ENCODE measurements at places on chromosomes 3 and 15.
A peak's percentile ranks its signal among the peaks of the same experiment; 100 is the strongest.

- DNase-seq: no peak
Observed at GRCh38 chr3:53748512-53749271, 97.5 kb downstream of the CHDH start.

DNA sequence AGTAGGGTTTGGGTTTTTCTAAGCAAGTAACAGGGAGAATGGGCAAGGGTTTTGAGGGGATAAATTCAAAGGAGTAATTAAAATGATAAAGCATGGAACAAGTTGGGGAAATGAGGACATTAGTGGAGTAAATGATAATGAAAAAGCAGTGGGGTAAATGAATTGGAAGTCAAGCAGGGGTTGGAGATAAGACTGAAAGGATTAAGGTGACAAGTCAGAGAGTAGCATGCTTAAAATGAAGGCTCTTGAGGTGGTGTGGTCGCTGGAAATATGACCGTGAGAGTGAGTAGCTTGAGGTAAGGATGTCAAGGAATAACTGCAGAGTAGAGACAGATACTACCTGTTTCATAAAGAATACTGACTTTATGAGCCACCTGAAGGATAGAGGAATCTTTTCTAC lies 408.5 kb downstream of the TBC1D5 start:
- no peak for DNase-seq

GRCh38 chr3:102180280-102180931 lies 254.4 kb upstream of the ZPLD1 start:
- DNase-seq: no peak

- DNase-seq: no peak
Observed at GRCh38 chr3:186143250-186143649, 34.4 kb upstream of the ETV5 start.

DNA sequence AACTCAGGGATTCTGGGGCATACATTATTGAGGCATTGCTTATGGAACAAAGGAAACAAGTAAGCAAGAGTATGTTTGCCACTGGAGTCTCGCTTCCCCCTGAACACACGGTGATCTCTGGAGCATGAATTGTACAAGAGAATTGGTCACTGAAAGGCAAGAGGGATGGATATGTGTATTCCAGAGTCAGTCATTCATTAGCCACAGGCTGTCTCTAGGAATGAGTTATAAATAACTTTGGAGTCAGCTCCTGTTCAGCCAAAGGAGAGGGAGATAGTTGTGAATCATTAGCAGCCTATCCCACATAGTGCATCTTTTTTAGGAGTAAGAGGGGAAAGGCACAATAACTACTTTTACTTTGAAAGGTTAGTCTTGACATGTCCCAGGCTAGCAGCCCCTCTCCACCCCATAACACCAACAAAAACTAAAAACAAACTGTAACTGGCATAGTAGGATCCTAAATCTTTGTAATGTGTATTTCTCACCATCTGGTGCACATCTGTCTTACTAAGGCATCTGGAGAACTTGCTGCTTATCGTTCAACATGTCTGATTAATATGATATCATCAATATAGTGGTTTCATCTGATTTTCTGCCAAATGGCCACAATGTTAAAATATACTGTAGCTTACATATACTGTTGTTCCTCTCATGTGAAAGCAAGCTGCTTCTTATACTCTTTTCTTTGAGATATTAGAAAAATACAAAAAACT lies 462.2 kb downstream of the GRM7 start:
- no peak for DNase-seq

DNA sequence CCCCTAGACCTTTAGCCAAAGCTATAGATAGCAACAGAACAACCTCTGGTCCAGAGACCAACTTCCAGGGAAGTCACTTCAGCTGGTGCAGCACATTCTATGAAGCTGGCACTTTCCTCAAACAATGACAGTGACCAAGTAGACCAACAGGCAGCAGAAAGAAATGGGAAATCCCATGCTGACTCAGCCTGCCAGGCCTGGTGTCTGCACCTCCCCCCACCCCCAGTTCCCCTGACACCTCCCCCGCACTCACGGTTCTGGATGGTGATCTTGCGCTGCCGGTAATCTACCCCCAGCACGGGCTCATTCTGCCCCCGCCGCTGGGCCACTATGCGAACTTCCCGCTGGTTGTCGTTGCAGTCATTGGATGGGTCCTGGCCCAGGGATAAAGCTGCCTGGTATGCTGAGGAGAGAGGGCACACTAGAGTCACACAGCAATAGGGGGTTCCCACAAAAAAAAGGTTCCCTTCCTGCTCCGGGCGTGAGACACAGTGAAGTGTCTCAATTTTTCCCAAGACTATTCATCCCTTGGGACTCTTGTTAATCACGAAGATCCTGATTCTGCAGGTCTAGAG lies 17.0 kb downstream of the ILDR1 start:
- DNase-seq: no peak

DNA sequence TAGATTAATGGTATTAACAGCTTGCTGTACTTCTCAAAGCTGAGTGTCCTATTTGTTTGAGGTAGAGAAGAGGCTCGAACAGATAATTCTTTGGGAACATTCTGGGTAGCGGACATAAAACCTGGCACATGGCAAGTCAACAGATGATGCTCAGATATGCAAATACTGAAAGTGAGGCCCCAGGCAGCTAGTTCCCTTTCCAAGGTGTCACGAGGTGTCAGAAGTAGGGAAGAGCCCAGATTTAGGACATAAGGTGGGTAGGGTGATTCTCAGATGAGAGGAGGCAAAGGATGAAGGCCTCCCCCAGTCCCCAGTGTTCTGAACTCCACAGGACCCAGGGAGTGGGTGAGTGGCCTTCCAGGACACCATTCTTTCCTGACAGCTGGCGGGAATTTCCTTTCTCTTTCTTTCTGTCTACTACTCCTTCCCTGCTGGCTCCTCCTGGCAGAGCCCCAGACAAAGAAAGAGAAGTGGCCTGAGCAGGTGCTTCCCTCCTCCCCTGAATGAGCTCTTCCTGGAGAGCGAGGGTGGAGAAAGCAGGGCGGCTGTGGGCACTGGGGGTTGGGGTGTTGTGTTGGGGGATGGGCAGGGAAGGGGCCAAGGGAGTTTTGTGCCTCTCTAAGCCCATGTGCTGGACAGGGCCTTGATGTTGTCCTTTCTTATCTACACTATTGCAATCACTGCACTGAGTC lies 87.5 kb downstream of the CORO2B start:
- DNase-seq: no peak

GRCh38 chr3:126494204-126494969 lies 18.7 kb upstream of the ZXDC start:
- no peak for DNase-seq

GRCh38 chr3:21049334-21050062 lies 701.5 kb downstream of the ZNF385D start:
- no peak for DNase-seq

GRCh38 chr3:9185701-9186100 lies 63.7 kb downstream of the SRGAP3 start:
- DNase-seq: no peak

GRCh38 chr3:50604628-50605588 lies 6.7 kb downstream of the CISH start:
- peak; percentile 81 for DNase-seq

DNA sequence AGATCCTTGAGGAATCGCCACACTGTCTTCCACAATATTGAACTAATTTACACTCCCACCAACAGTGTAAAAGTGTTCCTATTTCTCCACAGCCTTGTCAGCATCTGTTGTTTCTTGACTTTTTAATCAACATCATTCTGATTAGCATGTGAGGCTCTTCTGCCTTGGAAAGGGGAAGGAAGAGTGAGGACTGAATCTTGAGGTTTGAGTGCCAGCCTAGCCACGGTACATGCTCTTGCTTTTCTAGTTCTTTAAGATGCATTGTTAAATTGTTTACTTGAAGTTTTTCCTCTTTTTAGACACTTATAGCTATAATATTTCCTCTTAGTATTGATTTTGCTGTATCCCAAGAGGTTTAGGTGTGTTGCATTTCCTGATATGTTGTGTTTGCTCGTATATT lies 596.1 kb downstream of the OTOL1 start:
- no peak for DNase-seq

- no peak for DNase-seq
Observed at GRCh38 chr15:70086636-70087035, 11.1 kb downstream of the TLE3 start.

GRCh38 chr15:22786868-22787698 lies 639 bp downstream of the NIPA1 start:
- DNase-seq: peak; percentile 76

DNA sequence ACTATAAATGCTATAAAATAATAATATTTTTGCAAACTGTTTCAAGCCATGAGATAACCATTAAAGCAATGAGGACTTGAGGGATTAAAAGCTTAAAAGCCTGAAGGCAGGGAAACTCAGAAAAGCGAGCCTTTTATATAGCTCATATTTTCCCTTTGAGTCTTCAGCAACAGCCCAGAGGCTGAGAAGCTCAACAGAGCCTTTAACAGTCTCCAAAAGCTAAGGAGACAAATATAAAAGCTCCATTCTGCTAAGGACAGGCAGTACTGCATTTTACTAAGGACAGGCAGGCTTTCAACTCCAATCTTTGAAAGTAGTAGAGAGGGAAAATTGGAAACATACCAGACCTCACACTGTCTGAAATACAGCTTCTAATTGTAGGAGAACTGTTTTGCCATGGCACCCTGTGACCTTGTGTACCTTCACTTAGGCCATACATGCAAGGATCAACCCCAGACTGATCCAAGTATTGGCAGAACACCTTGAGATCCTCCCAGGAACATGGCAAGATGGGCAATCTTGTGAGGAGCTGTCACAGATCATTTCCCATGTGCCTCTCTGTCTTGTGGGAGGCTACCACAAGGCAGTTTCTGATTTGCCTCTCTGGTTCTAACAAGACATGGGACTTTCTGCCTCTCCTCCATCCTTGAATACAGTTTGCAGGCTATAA lies 53.1 kb upstream of the ARNT2 start:
- DNase-seq: no peak

- no peak for DNase-seq
Observed at GRCh38 chr3:32018757-32019564, 37.4 kb downstream of the ZNF860 start.

All from activated CD8-positive, alpha-beta memory T cell treated with anti-CD3 and anti-CD28 coated beads for 24 hours (primary cell).